ENCODE measurements at places on chromosomes 16 and 17.

DNA sequence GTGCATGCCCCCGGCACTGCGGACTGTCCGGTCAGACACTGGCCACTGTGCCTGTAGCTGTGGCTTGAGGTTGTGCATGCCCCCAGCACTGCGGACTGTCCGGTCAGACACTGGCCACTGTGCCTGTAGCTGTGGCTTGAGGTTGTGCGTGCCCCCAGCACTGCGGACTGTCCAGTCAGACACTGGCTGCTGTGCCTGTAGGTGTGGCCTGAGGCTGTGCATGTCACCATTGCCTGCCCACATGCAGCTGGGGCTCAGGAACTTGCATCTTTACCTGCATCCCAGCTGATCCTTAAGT lies 5.2 kb downstream of the MTHFSD start:
- DNase-seq, result no peak

GRCh38 chr16:70793851-70794502 lies 7.0 kb downstream of the VAC14 start:
- no peak for DNase-seq

- no peak for DNase-seq
Measured at GRCh38 chr16:82947698-82948097, 320.9 kb downstream of the CDH13 start.

DNA sequence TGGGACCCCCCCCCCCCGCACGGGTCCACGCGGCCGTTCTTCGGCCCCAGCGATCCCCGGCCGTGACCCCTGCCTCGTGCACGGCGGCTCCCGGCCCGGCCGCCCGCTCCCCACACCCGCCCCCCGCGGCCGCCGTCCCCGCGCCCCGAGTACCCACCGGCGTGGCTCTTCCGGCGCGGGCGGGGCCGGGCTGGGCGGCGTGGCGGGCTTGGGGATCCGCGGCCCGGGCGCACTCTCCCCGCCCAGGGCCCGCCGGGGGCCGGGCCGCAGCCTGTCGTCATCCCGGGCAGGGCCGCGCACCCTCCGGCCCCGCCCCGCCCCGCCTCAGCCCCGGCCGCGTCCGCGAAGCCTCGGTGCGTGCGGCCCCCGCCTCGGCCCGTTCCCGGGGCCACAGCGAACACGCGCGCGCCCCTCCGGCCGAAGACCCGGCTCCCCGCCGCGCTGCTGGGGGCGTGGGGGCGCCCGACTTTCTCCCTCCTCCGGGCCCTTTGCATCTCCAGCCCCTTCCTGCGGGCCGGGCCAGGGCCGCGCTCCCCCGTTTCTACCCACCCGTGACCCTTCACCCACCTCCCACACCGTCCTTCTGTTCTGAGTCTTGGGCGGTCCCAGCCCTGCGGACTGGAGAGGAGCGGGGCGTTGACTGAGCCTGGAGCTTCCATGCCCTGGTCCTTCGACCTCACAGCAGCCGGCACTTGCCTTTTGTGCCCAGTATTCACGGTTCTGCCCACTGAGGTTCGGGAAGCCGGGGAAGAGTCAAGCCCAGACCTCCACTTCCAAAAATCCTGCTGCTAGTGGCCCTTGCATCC lies 840 bp downstream of the MYO1C start:
- no peak for DNase-seq

DNA sequence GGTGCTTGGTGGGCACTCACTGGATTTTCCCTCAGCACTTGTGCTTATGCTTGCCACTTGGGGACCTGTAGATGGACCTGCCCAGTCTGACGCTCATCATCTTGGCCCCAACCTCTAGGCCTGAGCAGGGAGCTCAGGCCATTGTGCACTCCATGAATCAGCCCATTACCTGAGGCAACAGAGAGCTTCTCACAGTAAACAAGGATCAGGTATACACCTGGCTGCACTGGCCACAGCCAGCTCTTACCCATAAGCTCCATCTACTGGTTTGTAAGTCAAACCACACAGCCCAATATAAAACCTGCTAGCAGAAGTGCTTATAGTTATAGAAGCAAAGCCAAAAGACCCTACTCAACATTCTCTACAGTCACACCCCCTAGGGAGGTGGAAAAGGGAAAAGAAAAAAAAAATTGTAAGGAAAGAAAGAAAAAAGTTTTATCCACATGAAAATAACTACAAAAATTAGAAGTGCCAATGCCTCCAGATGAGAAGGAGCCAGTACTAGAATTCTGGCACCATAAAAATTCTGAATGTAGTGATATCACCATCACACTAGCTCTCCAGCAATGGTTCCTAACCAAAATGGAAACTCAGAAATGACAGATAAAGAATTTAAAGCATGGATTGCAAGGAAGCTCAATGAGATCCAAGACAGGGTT lies 87.8 kb upstream of the CDH5 start:
- DNase-seq, result no peak

DNA sequence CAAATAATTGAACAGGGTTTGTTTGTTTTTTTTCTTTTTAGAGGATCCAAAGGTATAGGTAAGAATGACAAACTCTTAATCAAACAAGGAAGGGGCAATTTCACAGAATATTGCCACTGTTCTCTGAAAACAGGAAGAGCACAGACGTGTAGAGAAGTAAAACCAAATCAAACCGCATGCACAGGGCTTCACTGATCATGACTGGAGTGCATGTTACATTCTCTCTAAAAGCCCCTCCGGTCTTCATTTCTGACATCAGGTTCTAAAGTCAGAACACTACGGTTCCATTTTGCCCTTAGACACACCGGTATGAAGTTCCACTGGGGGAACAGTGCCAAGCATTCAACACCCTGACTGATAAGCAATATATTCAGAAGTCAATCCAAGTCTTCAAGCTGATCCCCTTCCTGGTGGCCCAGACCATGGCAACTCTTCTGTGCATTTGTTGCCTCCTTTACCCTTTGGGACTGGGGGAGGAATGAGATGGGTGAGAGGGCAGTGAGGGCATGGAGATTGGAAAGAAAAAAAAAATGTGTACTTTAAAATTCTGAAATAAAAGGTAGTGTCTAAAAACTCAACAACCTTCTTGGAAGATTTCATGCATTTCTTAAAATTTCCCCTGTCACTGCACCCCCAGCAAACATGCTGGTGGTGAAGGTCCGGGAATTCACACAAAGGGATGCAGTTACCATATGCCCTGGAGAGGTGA lies 1.4 kb downstream of the MMD start:
- DNase-seq, result no peak

DNA sequence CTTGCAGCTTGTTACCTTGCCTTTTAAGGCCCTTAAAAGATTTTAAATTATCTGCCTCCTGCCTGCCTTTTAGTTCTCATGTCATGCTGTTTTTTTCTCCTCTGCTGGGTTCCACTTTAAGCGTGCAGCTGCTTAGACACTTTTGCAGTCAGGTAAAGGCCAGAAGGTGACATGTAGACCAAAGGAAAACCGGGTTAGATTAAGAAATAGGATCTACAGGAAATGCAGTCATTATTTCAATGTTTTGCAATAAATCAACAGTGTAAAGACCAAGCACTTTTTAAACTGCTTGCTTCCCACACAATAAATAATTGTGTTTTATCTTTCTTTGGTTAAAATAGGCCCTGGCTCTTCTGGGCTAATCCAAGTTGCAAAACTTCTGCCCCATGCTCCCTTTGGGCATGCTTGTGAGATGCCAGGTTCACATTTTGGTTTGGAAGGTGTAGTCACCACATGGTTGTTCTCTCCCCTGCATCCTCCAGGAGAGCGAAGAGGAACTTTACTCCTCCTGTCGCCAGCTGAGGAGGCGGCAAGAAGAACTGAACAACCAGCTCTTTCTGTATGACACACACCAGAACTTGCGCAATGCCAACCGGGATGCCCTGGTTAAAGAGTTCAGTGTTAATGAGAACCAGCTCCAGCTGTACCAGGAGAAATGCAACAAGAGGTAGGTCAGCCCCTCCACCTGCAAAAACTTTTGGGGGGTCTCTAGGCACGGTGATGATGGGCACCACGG lies 54.9 kb downstream of the SDR42E1 start:
- no peak for DNase-seq

DNA sequence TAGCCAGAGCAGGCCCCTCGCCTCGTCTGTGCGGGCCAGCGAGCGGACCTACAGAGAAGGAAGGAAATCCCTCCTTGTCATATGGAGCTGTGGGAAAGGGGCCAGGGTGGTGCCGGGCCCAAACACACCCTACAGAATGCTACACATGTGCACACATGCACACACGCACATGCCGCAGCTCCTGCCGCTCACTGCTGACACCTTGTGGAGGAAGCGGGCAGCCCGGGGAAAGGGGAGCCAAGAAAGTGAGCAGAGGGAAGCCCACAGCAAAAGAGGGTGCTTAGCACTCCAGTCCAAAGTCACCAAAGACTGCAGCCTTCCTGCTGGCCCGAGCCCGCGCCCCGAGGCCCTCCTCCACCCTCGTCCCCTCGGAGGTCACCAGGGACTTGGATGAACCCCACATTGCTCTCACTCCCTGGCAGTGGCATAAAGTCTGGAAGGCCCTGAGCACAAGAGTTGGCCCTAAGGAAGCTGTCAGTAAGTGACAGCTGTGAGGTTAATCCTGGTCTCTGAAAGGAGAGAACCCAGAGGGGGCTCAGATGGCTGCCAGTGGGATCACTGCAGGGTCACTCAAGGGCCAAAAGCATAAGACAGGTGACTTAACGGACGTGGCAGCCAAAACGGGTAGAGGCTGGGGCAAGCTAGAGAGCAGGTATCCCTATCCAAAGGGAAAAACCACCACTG lies 68.2 kb downstream of the MYO18A start:
- peak; percentile 42 for DNase-seq

- no peak for DNase-seq
Measured at GRCh38 chr16:47480410-47480809, 19.3 kb downstream of the PHKB start.

DNA sequence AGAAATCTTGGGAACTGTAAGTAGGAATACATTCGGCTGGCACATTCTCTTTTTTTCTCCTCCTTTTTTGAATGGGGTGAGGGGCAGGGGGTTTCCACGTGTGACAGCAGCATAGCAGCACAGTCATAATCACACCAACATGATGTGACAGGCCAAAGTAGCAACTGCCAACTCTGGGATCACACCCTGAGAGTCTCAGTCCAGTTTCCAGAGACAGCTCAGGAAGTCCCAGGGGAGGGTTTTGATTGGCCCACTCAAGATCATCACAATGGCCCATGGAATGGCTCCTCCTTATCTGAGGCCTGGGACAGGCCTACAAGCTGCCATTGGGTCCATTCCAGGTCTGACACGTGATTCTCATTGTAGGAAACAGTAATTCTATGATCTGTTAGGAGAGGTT lies 207.1 kb upstream of the ASIC2 start:
- DNase-seq, result no peak

- no peak for DNase-seq
Measured at GRCh38 chr17:33986566-33986965, 268.5 kb upstream of the CCL2 start.

DNA sequence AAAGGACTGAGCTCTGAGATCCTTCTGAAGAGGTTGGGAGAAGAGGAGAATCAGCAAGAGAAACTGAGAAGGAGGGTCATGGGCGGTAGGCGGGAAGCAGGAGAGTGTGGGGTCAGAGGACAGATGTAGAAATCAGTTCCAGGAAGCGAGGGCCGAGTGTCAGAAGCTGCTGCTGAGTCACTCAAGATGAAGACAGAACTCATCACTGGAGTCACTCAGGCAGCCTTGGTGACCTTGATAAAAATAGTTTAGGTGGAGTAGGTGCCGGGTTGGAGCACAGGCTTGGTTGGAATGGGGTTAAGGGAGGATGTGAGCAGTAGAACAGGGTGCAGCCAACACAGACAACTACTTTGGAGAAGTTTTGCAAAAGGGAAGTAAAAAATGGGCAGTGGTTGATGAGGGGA lies 6.1 kb upstream of the ITGAM start:
- DNase-seq, result no peak

DNA sequence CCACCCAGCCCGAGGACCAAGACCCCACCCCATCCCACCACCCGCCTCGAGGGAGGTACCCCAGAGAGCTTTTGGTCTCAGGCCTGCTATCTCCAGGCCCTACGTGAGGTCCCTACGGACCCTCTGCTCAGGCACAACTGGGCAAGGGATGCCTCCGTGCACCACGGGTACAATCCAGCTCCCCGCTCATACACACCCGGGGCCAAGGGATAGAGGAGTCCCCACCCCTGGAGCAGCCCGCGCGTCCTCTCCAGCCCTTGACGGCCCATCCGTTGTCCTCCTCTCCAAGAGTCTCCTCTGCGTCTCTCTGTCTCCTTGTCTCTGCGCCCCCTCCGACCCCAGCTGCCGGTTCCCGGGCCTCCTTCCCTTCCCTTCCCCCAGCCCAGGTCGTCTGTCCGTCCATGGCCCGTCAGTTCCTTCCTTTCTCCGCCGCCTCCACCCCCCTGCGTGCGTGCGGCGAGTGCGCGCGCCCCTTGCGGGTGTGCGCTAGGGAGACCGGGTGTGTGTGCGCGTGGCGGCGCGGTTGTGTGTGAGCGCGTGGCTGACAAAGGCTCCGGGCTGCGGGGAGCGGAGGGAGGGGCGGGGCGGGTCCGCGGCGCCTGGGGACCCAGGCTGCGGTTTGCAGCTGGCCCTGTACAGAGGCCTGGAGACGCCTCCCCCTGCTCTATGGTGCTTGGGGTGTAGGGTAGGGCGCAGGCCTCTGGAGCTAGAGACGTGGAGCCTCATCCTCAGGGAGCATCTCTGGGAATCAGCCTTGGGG lies 930 bp downstream of the SPNS2 start:
- no peak for DNase-seq

DNA sequence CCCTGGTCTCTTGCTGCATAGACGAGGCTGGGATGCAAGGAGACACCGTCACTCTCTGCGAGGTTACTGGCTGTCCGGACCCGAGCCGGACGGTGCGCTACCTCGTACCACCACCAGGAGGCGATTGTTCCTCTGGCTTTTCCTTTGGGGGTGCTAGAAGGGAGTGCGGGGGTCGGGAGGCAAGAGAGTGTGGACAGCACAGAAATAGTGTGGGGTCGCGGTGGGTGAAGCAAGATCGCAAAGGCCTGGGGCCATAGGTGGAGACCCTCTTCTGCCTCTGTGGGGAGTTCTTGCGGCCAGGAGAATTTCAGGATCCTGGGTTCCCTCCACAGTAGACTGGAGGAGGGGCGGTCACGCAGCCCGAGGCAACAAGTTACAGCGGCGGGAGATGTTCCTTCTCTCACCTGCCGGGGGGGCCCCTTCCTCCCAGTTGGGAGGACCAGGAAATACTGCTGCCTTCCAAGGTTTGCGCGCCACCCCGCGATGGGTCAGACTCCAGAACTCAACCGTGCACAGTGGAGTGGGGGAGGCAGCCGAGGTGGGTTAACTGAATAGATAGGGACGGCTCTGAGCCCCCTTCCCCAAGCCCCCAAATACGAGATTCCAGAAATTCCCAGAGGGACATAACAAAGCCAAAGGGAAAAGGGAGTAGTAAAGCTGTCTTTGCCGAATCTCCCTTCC lies 6.9 kb downstream of the PHOSPHO1 start:
- DNase-seq, result no peak

Data from stimulated activated CD8-positive, alpha-beta memory T cell treated with anti-CD3 and anti-CD28 coated beads, Interleukin-7, amount 100 ng/mL, for 1 hour (primary cell).